ENCODE measurements at places on chromosomes 12 and 14.

GRCh38 chr12:49907352-49907751 lies 3.7 kb upstream of the FAIM2 start:
- DNase-seq, result no peak

GRCh38 chr14:21096978-21097635 lies 1.3 kb downstream of the ZNF219 start:
- no peak for DNase-seq

DNA sequence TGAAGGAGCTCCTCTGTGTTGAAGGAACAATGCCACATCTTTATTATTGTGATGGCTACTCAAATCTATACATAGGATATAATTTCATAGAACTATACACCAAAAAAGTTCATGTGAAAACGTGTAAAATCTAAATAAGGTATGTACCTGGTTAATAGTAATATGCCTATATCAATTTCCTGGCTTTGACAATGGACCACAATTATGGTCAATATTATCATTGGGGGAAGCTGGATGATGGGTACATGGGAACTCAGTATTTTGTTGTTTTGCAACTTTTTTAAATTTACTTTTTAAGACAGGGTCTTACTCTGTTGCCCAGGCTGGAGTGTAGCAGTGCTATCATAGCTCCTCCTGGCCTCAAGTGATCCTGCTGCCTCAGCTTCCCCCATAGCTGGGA lies 270.7 kb downstream of the TMEM132C start:
- DNase-seq, result no peak

- DNase-seq, result no peak
These were observed 1.6 kb upstream of the WIF1 start for GRCh38 chr12:65122703-65123102.

DNA sequence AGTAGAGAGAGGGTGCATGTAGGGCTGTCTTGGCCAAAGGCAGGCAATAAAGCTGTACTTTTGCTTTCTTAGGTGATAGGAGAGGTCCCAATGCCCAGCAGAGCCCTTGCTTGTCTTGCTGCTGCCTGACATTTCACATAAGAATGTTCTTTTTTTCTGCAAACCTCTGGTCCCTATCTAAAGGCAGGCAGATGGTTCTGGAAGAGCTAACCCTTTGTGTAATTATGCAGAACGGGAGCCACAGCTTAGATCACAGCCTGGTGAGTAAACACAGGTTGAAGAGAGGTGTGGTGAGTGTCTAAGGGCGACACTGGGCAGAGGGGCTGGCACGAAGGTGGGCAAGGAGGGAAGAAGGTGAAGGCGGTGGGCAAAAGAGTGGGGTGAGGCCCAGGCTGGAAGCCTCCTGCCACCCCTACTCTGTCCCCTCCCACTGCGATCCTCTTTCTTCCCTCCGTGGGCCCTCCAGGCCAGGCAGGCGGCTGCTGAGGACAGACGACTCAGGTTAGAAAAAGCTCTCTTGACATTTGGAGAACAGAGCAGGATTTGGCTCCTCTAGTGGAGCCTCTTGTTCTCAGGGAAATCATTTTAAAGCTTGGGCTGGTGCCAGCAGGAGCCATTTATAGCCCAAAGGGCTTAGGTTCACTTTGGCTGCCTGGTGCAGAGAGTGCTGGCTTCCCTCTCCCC lies 42.8 kb downstream of the PRMT8 start:
- DNase-seq, result peak; percentile 43

GRCh38 chr12:82357845-82358199 lies 365 bp downstream of the CCDC59 start:
- DNase-seq, result no peak

DNA sequence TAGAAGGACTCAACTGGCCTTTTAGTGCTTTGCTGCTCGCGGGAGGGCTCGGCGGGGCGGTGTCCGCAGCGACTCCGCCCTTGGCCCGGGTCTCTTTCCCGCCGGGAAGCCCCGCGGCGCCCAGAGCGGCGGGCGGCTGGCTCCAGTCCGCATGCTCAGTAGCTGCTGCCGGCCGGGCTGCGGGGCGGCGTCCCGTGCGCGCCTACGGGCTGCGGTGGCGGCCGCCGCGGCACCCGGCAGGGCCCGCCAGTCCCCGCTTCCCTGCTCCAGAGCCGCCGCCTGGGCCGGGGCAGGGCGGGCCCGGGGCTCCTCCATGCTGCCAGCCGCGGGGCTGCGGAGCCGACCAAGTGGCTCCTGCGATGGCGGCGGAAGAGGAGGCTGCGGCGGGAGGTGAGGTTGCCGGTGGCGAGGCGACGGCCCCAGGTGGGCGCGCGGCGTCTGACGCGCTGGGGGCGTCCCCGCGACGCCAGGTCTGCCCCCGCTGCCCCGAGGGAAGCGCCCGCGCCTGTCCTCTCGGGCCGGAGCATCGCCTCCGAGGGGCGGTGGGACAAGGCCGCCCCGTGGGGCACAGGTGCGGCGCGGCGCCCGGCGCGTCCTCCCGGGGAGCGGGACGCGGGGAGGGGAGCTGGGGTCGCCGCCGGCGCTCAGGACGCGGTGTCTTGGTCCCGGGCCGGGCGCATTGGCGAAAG lies at the start of gene BMAL2:
TSS of gene BMAL2 (plus strand) at position 123 of the 689 bp plus-strand sequence. CDS start at position 360, 237 bp downstream.
- peak; percentile 47 for DNase-seq

- no peak for DNase-seq
These were observed 3.1 kb downstream of the OTUB2 start for GRCh38 chr14:94029265-94029664.

DNA sequence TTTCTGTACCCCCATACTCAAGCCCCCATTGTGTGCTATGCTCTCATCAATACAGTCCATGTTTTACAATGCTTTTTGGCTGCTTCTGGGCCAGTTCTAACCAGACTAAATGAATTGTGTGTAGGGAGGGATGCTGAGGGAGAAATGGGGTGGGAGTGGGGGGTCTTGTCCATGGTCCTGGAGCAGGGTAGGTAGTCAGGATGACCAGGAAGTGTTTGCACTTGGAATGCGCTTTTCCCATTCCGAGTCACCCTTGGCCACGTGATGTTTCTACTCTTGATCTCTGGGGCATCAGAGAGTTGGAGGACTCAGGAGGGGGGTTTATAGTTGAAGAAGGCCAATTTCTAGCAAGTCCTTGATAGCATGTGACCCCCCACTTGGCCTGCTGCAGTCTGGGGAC lies 1.2 kb upstream of the SMIM41 start:
- DNase-seq, result no peak

- DNase-seq, result no peak
These were observed 7.8 kb upstream of the NOVA1 start for GRCh38 chr14:26605602-26606001.

DNA sequence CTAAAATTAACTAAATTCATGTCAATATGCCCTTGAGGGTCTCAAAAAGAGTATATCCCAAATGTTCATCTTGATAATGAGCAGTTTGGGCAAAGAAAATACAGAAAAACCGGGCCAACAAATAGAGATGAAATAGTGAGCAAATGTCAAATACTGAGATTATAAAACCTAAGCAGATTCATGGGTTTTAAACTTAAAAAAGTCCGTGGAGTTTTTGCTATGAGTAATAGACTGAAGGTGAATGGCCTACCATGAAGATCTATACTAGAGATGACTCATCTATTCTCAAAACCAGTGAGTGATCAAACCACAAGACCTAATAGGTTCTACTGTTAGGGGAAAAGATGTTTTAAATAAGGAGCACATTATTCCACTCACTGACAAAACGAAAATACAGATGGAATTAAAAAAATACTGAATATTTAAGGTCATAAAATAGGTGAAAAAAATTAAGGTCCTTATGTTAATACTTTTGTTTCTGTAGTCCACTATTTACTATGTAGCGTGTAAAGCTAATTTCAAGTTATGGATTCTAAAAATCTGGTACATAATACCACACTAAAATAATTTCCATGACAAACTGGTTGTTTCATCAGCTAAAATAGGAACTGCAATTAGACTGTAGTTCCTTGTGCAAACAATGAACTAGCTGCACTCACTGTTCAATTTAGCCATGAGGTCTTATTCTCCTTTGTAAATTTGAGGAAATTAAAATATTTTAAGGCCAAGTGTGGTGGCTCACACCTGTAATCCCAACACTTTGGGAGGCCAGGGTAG lies 5.0 kb downstream of the HNRNPC start:
- DNase-seq, result peak; percentile 92

DNA sequence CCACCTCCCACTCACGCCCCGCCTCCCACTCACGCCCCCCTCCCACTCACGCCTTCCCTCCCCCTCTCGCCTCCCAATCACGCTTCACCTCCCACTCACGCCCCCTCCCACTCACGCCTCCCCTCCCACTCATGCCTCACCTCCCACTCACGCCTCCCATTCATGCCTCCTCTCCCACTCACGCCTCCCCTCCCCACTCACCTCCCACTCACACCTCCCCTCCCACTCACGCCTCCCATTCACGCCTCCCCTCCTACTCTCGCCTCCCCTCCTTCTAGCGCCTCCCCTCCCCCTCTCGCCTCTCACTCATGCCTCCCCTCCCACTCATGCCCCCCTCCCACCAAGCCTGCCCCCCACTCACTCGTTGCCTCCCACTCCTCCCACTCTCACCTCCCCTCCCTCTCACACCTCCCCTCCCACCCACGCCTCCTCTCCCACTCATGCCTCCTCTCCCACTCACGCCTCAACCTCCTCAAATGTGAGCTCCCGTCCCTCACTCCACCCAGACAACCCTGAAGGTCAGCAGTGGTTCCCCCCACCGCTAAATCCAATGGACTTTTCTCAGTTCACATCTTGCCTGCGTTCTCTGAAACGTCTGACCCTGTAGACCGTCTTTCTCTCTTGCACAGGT lies 39.8 kb downstream of the TMEM63C start:
- no peak for DNase-seq

- no peak for DNase-seq
These were observed 131.0 kb upstream of the TMTC2 start for GRCh38 chr12:82555699-82556098.

- DNase-seq, result no peak
These were observed 171.5 kb downstream of the NUAK1 start for GRCh38 chr12:105967038-105967776.

DNA sequence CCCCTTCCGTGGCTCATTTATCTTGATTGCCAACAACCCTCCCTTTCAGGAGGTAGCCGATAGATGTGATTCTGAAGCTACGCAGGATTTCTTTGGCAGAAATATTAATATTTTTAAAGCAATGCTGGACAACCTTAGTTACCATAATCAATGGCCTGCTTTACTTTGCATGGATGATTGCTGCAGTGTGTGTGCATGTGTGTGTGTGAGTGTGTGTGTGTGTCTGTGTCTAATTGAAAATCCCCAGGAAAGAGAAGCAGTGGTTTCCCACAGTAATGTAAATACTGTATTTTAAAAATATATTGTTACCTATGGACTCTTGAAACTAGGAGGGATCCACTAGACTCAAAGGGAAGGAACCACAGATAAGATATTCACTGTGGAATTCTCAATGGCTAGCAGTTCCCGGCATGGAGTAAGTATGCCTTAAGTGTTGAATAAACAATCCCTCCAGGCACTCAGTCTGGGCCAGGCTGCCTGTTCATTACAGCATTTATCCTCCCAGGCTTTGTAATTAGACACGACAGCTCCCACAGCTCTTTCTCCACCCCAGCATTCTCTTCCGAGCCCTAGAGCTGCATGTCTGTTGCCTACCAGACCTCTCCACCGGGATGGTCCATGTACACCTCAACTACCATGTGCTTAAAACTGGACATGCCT lies 22.5 kb upstream of the C14orf132 start:
- DNase-seq, result no peak

GRCh38 chr14:85463512-85463911 lies 66.4 kb upstream of the FLRT2 start:
- DNase-seq, result no peak

GRCh38 chr14:53038629-53039028 lies 87.8 kb upstream of the FERMT2 start:
- DNase-seq, result no peak

- peak; percentile 88 for DNase-seq
These were observed 43.0 kb downstream of the ITPR2 start for GRCh38 chr12:26789731-26790644.

- no peak for DNase-seq
These were observed 1.8 kb upstream of the CKAP4 start for GRCh38 chr12:106249411-106250135.

DNA sequence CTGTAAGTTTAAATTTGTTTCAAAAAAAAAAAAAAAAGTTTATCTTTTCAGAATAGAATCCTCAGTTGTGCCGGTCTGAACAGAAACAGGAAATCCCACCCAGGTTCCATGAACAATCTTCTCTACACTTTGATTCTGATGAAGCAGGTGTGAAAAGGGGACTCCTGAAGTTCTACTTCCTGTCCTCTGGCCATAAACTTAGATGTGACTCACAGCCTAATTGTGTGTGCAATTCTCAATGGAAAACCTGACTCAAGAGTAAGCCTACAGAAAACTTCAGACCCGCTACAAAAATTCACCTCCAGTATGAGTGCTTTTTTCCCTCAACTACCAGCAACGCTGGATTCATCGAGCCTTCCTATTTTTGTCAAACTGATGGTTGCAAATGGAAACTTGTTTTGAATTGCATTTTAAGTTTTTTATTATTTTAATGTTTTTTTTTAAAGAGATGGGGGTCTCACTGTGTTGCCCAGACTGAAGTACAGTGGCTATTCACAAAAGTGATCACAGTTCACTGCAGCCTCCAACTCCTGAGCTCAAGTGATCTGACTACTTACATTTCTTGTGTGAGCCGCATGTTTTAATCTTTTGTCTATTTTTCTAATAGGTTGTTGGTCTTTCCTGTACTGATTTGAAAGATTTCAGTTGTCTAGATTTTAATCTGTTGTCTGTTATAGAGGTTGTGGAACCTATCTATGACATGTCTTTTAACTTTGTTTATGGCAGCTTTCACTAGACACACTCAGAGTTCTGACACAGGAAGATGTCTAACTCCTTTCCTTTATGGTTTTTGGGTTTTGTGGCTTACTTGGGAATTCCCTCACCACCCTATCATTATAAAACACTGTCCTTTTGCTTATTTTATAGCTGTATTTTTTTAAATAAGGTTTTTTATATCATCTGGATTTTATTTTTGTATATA lies 37.6 kb downstream of the ATG14 start:
- DNase-seq, result peak; percentile 70

GRCh38 chr14:23828001-23828400 lies 125.6 kb upstream of the DHRS4 start:
- DNase-seq, result no peak

- peak; percentile 17 for DNase-seq
These were observed 988 bp upstream of the TMEM263 start for GRCh38 chr12:106954462-106955376.

GRCh38 chr14:55789406-55789805 lies 209.4 kb downstream of the KTN1 start:
- DNase-seq, result no peak

DNA sequence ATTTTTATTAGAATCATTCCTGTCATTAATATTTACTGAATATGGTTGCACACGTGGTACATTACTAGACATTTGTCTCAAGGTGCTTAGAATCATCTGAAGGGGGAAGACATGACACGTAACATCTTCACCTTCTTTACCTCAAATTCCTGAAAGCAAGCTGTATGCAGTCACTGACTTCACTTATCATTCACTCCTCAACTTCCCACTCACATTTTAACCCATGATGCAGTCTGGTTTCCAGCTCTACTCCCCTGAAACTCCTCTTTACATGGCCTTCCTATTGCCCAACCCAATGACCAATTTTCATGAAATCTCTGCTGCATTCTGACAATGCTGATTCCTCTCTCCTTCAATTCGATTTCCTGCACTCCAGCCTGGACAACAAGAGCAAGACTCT lies 5.8 kb upstream of the PSMC6 start:
- no peak for DNase-seq

GRCh38 chr12:19065223-19065622 lies 64.3 kb upstream of the PLEKHA5 start:
- DNase-seq, result no peak

All from HCEC 1CT (cell line).